ENCODE measurements at places on chromosomes 4 and X.

- no peak for DNase-seq
These were observed 4.3 kb downstream of the IL15 start for GRCh38 chr4:141640696-141641095.

DNA sequence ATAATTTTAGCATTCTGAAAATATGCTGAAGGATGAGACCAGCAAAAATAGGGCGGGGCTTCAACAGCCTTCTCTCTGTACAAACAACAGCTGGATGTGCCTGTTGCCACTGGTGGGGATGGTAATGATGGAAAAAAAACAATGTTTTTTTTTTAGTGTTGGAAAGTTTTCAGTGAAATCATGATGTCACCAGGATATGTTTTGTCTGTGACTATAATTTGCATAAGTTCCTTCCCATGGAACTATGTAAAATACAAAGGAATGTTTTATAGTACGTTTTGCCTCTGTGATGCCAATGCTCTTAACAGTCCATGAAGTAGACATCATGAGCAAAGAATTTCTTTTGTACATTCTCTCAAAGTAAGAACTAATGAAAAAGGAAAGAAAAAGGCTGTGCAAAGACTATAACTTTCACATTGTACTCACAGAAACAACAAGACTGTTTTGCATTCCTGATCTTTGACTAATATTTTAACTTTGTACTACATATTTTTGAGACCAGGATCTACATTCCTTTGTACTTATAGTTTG, 589.7 kb downstream of the SPRY1 start:
- no peak for DNase-seq

DNA sequence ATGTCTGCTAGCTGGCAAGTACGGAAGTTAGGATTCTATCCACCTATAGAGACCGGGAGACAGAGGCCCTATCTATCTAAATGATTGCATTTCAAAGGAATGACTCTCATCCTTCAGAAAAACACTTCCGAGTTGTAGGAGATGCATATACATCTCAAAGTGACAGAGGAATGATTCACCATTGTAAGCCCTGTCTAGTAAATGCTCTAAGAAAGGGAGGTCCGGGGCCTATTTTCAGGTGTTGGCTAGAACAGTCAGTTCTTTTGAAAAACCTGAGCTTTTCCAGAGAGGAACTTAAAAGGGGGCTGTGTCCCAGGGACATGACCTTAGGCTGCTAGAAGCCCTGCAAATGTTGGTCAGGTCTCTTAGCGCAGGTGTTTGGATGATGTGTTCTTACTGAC, 262.9 kb upstream of the IL1RAPL1 start:
- DNase-seq: no peak

DNA sequence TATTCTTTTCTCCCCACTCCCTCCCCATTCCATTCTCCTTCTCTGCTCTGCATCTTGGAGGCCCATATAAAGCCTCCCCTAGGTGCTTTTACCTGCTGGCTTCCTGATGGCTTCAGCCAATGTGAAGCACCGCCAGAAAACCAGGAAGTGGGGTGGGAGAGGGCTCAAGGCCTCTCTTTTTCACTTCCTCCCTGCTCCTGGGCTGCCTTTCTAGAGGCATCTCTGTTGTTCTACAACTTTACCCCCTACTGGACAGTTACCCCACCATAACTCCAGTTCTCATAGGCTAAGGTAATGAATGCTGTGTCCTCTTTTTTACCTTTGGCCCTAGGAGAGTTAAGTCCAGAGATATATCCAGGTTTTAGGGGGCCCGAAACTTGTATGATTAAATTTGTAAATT, 62.4 kb upstream of the PPARGC1A start:
- no peak for DNase-seq

GRCh38 chrX:47690175-47690574, 31.2 kb upstream of the UXT start:
- no peak for DNase-seq
